ENCODE measurements at places on chromosomes 1 and 21.

DNA sequence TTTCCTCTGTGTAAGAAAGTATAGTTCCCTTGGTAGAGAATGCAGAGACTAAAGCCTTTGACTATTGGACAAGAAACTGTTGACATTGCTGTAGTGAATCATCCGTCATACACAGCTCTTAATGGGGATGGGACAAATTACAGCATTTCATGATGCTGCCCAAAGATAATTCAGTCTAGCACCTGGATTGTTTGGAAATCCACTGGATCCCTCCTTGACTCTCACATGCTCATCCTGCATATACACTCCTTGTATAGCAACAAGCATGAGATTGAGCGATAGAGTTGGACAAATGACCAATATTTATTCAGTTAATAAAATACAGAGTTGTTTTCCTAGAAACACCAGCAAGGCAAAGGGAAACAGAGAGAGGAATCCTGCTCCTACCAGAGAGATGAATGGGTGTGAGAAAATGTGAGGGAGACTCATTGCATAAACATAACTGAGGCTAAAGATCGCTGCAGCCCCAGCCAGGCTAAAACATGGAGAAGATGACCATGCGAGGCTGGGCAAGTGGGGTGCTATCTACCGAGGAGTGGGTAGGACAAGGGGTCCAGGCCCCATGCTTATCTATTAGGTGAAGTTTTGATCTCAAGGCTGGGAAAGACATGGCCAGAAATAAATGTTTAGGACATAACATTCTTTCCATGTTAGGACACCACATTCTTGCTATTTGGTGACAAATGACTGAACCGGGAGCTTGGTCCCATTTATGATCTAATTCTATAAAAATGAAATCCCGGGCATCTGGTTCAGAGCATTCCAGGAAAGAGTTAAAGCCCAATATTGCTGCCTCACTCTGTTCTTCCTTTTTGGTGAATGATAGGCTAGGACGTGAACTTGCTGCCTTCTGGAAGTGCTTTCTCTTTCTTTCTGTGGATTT is 153.2 kb downstream of the TGFB2 start:
- no peak for DNase-seq

DNA sequence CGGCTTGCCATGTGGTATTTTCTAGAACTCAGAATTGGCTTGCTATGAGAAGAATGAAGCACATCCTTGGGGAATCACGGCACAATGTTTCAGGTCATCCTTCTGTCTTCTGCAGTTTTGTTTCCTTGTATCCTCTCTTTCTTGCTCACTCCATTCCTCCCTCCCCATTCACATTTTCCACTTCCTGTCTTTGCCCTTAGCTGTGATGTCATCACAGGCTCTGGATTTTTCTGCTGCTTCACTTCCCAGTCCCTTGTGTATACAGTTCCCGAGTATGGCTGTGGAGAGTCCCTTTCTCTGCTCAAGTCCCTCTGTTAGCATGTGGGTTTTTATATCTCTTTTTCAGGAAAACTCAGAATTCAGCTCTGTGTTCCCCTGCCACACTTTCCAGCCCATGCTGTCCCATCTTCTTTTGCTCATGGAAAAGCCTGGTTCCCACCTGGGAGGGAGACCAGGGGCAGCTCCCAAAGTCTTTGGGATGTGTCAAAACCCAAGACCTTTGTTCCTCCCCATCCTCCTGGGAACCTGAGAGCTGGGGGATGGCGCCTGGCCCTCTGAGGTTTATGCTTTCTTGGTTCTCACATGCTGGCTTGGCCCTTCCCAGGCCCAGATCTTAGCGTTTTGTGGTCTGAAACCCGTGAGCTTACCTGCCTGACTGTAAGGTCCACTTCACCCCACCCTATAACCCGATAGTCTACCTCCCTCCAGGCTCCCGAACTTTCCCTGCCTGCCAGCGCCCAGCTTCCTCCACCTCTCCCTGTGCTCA is 4.8 kb upstream of the RGS16 start:
- no peak for DNase-seq

GRCh38 chr21:35291034-35291433 is 241.9 kb upstream of the RUNX1 start:
- DNase-seq, result no peak

DNA sequence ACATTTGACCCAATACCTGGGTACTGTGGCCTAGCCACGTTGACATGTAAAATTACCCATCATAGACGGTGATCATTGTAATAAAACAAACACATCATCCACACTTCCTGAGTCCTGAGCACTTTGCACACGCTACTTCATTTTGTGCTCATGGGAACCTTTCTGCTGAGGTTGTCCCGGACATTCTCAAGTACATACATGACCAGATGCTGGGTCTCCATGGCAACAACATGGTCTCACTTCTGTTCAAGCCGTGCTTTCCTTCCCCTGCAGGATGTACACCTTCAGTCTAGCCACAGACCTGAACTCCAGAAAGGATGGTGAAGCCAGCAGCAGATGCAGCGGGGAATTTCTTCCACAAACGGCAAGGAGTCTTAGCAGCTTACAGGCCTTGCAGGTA is 22.7 kb downstream of the UBASH3A start:
- DNase-seq, result no peak

DNA sequence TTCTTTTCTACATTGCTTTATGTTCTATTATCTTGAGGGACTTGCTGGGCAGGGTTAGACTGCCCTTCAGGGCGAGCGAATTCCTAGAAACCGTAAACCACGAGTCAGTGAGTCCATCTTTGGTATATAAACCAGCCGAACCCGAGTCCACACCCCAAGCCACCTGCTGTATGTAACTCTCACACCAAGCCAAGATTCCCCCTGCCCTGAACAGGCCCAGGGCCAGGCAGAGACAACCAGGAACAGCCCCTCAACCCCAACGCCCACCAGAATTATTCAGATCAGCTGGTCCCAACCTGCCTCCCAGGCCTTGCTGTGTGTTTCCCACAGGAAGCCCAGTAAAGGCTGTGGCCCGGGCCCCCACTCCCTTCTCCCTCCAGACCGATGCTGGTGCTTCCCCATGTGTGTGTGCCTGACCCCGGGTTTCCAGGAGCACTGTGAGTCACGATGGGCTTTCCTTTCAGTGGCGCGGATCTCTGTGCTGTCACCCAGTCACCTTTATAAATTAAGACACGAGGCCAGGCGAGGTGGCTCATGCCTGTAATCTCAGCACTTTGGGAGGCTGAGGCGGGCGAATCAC is 17.1 kb downstream of the KIF17 start:
- DNase-seq, result no peak

DNA sequence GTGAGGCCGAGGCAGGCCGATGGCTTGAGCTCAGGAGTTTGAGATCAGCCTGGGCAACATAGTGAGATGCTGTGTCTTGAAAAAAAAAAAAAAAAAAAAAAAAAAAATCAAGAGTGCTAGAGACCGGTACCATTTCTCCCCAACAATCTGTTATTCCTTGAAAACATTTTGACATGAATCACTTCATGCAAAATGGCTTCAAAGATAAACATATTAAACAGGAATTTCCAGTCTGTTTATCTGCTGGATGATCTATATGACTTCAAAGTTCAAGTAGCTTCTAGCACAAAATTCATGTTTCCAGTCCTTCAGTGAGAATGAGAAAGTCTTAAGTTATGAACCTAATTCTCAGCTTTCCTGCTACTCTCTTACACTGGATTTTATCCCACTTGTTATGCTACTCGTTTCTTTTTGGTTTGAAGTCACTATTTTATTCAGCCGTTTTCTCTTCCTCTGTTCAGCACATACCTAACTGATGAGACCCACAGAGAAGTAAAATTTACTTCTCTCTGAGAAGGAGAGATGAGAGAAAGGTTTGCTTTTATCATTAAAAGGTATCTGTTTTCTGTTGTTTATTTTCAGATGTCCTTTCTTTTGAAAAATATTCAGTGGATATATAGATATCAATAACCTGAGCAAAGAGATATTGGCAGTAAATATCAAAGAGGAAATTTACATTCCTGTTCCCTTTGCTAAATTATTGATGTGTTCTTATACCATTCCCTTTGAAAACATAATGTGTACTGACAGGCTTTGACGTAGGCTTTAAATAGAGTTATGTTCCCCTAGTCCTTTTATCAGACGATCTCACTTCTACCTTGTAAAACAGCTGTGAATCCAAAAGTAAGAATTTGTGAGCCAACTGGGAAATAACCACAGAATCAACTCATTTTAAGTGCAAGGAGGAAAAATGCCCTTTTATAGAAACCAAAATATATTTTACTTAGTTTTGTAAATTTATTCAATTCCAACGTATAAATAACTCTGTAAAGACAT is 38.2 kb downstream of the CD46 start:
- no peak for DNase-seq

- no peak for DNase-seq
Observed at GRCh38 chr1:165312591-165312990, 43.9 kb downstream of the LMX1A start.

- no peak for DNase-seq
Observed at GRCh38 chr1:173473599-173474011, 3.5 kb upstream of the PRDX6 start.

GRCh38 chr1:230728710-230729392 is 14.9 kb upstream of the AGT start:
- no peak for DNase-seq

DNA sequence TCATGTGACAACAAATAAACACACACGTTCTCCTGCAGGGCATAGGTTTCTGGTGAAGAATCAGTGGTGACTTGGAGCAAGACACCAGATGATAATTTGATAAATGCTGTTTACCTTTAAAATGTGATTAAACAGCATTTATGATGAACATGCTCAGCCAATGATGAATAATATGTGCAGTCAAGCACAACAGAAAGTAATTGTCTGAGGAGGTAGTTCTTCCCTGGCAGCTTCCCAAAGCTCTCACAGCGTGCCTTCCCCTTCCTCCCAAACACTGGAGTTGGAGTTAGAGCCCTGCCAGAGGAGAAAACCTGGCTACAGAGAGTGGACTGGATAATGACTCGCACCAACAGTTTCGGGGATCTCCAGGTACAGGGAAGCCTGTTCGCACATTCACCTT is 463.5 kb downstream of the SMYD3 start:
- no peak for DNase-seq

GRCh38 chr1:211258756-211259637 is at the start of gene RCOR3:
RCOR3 (plus strand) TSS chr1:211259366; CDS start chr1:211259561, 195 bp downstream.
- peak; percentile 83 for DNase-seq

GRCh38 chr1:226823643-226824042 is 46.8 kb upstream of the PSEN2 start:
- no peak for DNase-seq

- DNase-seq, result no peak
Observed at GRCh38 chr1:226568077-226568831, 19.7 kb downstream of the STUM start.

DNA sequence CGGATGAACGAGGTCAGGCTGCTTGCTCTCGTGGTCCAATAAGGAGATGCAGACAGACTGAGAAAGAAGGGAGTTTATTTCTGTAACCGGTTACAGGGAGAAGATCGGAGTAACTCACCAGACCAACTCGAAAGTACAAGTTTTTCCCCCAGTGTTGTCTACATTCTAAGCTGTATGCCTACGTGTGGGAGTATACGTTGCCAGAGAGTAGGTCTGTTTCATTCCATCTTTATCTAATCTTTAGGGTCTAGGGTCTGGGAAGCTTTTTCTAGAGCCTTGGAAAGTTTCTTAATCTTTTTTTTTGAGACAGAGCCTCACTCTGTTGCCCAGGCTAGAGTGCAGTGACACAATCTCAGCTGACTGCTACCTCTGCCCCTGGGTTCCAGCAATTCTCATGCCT is 4.7 kb upstream of the PADI1 start:
- no peak for DNase-seq

- no peak for DNase-seq
Observed at GRCh38 chr1:233180641-233181364, 114.7 kb downstream of the PCNX2 start.

GRCh38 chr1:221823561-221823960 is 81.7 kb upstream of the DUSP10 start:
- no peak for DNase-seq

DNA sequence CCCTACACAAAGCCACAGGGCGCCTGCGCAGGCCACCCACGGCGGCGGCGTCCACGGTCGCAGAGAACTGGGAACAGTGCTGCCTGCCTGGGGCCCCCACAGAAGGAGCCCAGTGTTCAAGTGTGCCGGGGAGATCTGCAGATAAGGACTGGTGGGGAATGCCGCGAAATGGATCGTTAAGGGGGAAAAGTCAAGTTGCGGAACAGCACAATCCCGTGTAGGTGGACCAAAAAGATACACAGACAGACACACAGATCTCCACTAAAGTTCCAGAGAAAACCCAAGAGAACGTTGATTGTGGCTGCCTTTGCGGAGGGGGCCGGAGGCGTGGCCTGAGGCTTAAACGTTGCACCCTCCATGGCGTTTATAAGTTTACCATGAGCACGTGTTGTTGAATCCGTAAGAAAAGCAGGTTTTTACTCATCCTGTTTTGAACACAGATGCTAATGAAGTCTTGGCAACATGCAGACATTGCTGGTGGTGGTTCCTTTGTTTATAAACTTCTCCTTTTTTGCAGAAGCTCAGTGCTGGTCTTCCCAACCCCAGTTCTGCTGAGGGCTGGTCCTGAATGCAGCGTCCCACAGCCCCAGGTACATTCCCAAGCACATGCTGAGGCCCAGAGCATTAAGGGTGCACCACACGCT is 4.1 kb downstream of the SPATC1L start:
- no peak for DNase-seq

GRCh38 chr1:161826478-161826877 is 60.4 kb downstream of the ATF6 start:
- DNase-seq, result no peak

DNA sequence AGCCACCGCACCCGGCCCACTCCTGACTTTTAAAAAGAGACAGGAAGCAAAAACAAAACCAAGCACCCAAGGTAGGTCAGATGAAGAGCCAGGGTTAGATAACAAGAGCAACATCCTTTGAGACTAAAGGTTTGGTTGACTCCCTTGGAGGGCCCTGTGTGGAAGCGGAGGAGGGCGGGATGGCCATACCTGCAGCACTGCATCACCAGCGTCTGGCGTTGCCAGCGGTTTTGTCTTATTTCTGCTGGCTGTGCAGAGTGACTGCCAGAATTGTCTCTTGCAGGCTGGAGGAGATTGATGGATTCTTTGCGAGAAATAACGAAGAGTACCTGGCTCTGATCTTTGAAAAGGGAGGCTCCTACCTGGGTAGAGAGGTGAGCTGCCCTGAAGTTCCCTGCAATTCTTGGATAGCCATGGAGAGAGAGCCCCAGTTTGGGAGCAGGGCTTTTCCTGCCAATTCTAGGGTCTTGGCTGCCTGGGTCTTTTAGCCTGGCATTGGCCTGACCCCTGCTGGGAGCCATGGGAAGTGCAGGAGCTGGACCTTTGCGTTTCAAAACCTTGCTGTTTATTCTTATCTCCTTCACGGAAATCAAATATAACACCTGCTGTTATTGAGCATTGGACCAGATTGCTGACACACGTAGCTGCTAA is 24.0 kb downstream of the QSOX1 start:
- peak; percentile 48 for DNase-seq

DNA sequence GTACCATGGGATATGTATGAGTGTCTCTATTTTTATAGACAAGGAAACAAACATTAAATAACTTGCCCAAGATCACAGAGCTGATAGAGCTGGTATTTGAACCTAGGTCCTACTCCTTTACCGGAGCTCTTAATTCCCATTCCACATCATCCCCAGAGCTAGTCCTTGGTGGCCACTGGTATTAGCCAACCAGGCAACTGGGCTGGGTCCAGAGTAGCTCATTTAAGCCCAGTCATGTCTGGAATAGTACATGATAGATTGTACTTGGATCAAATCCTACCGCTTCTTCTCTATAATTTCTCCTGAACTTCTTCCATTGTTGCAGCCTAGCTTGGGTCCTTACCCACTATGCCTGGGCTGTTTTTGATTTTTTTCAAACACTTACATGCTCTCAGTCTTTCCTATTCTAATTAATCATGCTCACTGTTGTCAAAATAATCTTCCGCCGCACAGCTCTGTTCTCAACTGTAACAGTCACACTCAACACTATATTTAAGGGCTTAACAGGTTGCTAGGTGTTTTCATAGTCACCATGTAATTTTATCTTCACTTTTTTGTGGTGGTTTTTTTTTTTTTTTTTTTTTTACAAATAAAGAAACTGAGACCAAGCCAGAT is 80.2 kb downstream of the COLGALT2 start:
- DNase-seq, result no peak

All from central memory CD8-positive, alpha-beta T cell (primary cell).